ENCODE measurements at places on chromosomes 7 and 10.

- no peak for DNase-seq
These were observed 367.9 kb upstream of the MBL2 start for GRCh38 chr10:53140506-53140905.

DNA sequence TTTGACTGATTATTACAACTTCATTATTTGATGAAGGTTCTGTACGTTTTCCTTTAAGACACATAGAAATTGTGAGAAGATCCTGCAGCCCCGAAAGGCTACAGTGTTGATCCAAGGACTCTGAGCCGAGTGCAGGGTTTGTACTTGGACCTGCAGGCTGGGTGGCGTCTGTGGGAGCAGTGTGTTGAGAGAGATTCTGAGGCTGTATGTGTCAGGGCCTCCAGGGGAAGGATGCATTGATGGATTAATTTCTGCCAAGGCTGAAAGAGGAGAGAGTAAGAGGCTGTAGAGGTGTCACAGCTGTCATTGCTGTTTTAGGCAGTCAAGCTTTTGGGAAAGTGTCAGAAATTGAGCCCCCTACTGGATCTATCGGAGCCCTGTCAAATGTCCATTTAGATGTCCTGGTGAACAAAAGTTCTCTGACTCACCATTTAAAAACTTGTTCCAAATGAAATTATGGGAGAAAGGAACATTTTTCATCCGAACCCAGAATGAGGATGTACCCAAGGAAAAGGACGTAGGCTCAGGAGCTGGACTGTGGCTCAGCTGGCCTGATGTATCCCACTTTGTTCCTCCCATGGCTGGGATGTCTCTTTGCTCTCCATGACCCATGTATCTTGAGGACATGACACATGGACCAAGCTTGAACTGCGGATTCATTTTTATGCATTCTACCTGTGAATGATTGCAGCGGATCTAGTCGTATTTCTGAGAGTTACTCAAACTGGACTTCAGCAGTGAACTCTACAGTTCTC is 102.2 kb downstream of the TCF7L2 start:
- peak; percentile 71 for DNase-seq

DNA sequence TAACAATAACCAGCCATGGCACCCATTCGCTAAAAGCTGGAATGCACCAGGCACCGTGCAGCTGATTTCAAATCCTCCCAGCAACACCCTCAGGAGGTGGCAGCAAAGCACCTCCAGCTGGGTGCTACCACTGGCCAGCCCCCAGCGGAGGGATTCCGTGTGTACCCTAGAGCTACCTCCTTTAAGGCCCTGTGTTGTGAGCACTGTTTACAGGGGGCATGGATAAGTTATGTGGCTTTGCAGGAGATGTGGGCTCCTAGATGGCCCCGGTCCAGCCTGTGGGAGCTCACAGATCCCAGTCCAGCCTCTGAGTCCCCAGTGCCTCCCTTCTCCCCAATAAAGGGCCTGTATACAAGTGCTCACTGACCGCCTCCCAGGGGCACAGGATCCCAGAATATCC is 27.1 kb downstream of the TNRC18 start:
- no peak for DNase-seq

DNA sequence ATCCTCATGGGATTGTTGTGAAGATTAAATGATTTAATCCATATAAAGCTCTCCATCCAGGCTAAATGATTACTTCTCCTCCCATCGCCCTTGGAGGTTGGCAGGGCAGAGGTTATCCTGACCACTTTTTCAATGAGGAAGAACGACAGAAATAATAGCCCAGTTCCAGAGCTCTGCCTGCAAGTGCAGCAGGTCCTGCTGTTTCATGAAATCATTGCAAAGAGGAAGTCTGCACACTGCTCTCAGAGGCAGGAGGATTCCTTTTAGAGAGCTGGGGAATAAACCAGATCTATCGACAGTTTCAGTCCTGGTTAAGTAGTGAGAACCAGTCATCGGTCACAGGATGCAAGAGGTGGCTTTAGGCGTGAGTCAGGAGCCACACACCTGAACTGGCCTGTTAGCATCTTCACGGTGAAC is 25.0 kb upstream of the CDH23 start:
- no peak for DNase-seq

DNA sequence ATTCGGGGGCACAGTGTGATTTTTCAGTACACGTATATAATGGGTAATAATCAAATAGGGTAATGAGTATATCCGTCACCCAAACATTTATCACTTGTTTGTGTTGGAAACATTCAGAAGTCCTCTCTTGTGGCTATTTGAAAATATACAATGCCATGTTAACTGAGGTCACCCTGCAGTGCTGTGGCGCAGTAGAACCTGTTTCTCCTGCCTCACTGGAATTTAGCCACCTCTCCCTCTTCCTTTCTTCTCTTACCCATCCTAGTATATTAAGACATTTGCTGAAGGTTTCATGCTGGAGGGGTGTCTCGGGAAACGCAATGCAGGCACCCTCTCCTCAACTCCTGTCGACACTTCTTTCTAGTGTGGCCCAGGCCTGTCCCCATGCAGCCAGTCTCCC is 425.3 kb upstream of the MKI67 start:
- DNase-seq = no peak

DNA sequence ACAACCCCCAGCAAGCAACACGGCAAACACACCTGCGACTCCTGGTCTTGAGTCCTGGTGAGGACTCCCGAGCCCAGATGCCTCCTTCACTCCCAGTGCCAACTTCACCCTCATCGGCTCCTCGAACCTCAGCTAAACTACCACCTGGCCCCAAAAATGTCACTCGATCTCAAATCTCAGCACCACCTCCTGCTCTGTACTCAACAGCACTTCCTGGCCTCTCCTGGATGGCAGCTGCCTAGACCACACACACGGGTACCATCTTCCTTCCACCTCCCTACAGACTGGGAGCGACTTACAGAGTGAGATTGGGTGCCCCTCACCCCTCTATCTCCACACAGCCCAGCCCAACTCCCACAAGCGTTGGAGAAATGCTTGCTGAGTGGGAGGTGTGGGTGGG is 123.9 kb upstream of the MGMT start:
- no peak for DNase-seq

DNA sequence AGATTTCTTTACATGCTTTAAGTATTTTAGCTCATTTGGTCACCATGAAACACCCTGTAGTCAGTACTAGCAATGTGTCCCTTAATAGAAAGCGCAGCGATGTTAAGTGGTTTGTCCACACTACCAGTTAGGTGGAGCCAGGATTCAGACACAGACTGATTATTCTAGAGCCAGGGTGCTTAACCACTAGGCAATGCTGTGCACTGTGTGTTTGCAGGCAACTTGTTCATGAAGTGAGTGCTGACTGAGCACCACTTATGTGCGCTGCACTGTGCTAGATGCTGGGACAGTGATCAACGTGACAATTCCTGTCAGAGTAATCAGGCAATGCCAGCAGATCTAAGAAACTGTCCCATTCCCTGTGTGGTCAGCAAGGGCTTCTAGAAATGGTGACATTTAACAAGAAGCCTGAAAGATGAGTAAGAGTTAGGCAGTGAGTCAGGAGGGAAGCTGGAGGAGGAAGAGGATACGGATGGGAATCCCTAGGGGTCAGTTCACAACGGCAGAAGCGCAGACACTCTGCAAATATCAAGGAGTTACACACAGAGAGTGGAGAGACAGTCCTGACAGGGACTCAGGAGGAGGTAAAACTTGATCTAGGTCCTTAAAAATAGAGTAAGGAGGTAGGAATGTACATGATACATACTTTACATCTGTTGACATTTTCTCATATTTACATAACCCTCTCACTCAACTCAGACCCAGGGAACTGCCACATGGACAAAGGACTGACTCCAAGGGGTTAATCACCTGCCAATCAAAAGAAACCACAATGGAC is 69.7 kb upstream of the EGR2 start:
- no peak for DNase-seq

- no peak for DNase-seq
These were observed 2.7 kb upstream of the NRG3 start for GRCh38 chr10:81872206-81872862.

GRCh38 chr7:100546129-100546925 is 7.3 kb downstream of the AGFG2 start:
- no peak for DNase-seq

DNA sequence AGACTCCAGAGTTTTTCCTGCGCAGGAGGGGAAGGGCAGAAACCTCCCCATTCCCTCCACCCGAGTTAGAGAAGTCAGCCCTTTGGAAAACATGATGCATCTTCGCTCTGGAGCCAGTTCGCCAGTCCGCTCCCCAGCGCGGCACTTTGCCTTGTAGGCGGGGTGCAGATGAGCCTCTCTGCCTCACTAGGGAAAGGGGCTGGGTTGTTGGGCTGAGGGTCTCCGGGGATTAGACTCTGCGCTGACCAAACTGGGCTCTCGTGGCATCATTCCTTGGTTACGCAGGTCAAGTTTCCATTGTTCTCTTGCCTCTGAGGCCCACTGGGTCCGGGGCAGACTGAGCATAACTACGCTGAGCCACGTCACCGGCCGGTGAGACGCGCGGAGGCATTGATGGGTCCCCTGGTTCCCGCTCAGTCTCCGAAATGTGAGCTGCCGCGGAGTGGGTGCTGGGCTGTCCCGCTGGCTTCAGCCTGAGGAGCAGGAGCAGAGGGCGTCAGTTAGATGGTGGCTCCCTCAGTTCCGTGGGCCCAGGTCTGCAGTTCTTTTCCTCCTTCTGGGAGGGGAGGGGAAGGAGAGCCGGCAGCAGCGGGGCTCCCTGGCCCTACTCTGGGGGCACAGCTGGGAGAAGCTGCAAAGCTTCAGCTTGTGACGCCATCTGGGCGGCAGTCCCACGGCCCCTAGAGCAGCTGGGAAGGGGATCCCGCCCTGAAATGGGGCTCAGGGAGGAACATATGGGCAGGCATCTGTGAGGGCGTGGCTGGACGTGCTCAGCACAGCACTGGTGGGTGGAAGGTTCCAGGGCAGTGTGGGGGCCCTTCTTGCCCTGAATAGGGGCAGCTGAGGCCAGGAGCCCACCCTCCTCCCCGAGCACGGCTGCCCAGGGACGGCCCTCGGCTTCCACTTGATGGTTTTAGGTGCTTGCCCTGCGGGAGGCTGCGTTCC is 121.3 kb upstream of the BTBD16 start:
- DNase-seq = no peak

GRCh38 chr7:130736298-130736900 is 2.4 kb upstream of the KLF14 start:
- DNase-seq = no peak

GRCh38 chr7:21641546-21641945 is 98.7 kb downstream of the DNAH11 start:
- peak; percentile 67 for DNase-seq

GRCh38 chr7:128757203-128757602 is 18.0 kb downstream of the CALU start:
- DNase-seq = no peak

DNA sequence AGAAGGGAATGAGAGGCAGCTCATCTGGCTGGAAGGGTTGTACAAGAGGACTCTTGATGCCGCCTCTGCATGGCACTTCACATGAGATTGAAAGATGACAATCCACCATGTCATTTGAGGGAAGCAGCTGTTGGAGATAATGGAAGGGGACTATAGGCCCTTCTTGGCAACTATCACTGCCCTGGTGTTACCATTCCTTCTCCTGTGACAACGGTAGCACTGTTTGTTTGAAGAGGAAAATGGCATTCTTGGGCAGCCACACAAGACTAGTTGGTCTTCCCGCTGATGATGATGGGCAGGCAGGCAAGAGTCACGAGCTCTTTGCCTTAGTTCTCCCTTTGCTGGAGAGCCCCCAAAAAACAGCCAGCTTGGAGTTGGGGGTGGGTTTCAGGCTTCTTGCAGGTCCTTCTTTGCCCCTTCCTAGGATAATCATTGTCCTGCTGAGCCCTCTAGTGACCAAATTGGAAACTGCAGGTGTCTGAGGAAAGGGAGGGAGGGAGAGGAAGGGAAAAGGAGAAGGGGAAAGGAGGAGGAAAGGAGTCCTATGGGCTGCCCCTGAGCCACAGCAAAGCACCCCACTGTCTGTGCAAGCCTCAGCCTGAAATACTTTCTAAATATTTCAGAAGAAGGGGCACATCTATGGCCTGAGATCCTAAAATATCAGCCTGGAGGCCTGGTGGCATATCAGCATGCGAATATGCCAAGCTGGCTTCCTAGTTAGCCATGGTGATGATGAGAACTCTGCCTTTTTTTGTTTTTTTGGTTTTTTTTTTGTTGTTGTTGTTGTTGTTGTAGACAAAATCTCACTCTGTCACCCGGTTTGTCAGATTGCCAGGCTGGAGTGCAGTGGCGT is 165.6 kb upstream of the KMT2E start:
- peak; percentile 80 for DNase-seq

DNA sequence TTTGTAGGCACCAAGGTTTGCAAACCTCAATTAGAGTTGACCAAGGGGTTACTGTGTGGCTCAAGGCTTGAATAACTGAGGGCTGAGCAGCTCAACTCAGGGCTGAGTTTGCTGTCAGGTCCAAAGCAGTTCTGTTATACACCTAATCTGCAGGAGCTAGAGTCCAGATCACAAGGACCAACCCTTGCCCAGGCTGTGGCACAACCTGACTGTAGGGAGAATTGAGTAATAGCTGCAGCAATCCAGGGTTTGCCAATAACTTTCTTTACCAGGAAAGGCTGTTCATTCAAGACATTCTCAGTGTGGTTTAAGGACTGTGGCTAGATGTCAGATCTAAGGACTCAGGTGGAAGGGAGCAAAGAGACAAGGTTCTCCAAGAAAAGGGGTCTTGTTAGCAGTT is 115.6 kb upstream of the IMMP2L start:
- DNase-seq = no peak

- DNase-seq = peak; percentile 45
These were observed 668 bp downstream of the GPR37 start for GRCh38 chr7:124764847-124765400.

DNA sequence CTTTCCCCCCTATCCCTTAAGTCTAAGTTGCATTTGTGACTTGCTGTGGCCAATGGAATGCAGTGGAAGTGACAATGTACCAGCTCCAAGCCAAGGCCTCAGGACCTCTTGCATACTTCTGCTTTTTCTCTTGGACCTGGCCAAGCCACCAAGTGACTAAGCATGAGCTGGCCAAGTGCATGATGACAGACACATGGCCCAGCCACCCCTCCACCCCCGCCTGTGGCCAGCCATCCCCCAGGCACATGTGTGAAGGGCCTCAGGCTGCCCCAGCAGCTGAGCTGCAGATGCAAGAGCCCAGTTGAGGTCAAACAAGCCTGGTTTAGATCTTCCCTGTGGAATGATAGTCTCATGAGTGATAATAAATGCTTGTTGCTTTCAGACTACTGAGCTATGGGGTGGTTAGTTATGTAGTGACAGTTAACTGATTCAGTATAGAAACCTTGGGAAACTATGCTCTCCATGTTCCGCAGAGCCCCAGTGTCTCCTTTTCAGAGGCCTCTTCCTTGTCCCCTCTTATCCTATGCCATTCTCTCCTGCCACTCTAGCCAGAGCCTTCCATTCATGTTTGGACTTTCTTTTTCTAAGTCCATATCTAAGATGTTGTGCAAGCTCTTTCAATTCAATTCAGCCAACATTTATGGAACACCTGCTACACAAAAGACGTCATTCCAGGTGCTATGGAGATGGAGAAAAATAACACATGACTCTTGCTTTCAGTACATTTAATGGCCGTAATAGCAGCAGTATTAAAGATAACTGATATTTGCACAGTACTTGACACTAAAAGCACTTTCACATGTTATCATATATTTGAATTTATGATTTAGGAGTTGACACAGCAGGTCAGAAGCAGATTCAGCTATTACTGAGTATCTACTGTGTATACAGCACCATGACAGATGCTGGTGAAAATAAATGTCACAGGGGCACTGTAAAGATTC is 55.5 kb upstream of the LOXL4 start:
- DNase-seq = peak; percentile 12

GRCh38 chr7:81684514-81685269 is 85.2 kb downstream of the HGF start:
- peak; percentile 79 for DNase-seq
